RCC 7860 (cell line): ENCODE measurements at places on chromosomes 2 and 18.

- no peak for DNase-seq
Observed at GRCh38 chr2:168671932-168672331, 130.5 kb upstream of the NOSTRIN start.

DNA sequence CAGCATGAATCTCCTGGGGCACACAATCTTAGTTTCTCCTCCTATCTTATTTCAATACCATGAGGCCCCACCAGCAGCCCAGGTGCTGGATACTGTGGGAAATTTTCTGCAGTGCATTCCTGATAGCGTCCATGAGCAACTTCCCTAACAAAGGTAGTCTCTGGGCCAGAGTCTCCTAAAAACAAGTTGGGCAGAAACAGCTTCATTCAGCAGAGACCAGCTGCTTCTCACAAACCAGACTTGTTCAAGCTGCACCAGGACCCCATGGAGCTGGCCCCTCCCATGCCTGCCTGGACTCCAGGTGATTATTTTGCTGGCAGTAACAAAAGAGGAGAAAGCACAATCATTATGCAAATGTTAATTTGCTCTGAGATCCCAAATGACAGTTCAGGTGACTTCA is 31.4 kb downstream of the MYO5B start:
- no peak for DNase-seq

DNA sequence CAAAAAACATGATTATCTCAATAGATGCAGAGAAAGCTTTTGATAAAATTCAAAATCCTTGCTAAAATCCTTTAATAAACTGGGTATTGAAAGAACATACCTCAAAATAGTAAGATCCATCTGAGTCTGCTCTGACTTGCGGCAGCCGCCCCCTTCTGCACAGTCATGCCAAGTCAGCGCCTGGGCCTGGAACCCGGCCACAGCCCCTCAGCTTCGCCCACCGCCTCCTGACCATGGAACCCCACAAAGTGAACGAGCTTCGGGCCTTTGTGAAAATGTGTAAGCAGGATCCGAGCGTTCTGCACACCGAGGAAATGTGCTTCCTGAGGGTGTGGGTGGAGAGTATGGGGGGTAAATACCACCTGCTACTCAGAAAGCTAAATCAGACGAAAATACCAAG is 270.9 kb upstream of the TFPI start:
- DNase-seq, result no peak

- DNase-seq, result no peak
Observed at GRCh38 chr18:5284808-5285207, 10.7 kb downstream of the ZBTB14 start.

GRCh38 chr18:55073116-55073515 is 113.9 kb upstream of the CCDC68 start:
- DNase-seq, result no peak

DNA sequence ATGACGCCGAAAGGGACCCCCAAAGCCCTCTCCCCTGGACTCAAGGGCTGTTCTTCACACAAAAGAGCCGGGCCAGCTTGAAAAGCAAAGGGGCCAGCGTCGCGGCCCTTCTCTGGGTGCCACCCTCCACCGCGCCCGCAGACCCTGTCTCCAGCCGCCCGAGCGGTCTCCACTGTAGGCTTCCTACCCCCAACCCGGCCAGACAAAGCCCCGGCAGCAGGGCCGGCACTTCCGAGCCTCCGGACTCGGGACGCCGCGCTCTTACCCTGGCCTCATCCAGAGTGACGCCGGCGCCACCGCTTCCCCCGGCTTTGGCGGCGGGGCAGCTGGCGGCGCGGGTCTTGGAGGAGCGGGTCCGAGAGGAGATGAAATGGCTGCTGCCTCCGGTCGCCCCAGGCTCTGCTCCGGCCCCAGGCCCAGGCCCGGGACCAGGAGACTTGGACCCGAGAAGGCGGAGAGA is 603 bp downstream of the ATAD2B start:
- no peak for DNase-seq

DNA sequence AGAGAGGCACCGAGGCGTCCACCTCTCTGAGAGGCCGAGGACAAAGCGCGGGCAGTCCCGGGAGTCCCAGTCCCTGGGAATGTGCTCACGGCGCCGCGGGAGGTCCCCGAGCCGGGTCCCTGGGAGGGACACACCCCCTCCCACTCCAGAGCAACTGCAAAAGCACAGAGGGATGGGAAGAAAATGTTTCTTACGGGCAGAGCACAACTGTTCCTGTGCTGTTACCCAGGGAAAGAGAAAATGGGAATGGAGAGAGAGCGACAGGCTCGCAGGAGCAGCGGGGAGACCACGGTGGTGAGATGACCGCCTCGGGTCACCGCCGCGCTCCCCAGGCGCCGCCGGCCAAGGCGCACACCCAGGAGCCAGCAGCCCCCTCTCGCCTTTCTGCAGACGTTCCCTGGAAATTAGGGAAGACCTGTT is 1.2 kb upstream of the BCL11A start:
- DNase-seq, result no peak

DNA sequence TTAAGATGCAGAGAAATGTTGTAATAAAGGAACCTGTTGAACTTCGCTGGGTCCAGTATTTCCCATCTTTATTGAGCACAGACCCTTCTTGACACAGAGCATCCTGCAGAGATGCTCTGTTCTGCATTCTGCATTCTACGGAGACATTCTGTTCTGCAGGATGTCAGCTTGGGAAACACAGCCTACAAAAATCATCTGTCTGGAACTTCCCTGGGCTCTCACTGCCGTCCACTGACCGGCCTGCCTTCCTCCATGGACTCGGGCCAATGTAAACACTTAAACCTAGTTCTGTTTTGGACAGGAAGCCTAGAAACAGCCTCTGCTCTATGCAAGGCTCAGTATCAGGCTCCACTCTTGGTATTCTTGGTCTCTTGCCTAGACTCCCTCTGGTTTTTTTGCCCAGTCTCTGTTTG is 90.0 kb upstream of the PPP1CB start:
- peak; percentile 85 for DNase-seq

GRCh38 chr2:155839436-155839835 is 493.1 kb downstream of the NR4A2 start:
- DNase-seq, result no peak

GRCh38 chr18:73007915-73008308 is 140.1 kb upstream of the NETO1 start:
- no peak for DNase-seq

GRCh38 chr2:189204322-189204941 is 24.9 kb upstream of the COL5A2 start:
- DNase-seq, result peak; percentile 51

DNA sequence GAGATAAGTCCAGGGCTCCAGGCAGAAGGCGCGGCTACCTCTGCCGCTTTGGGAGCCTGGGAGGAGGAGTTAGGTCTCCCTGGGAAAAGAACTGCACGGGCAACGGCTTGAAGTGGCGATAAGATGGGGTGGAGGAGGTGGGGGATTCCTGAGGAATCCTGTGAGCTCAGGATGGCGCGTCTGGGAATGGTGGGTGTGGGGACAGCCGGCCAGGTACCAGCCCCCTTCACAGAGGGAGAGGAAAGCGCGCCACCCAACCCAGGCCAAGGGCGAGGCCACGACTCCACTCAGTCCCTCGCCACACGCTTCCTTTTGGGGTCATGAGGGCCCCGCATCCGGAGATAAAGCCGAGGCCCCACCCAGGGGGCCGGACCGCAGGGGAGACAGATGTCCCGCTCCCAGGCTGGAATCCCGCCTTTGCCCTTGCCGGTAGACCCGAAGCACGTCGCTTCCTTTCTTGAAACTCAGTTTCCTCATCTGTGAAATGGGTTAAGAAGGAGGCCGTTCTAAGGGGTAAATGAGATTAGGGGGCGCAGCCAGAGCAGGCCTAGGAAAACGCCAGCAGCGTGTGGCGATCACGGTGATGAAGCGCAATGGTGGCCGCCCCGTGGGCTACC is 1.7 kb upstream of the CTDSP1 start:
- DNase-seq, result peak; percentile 80

DNA sequence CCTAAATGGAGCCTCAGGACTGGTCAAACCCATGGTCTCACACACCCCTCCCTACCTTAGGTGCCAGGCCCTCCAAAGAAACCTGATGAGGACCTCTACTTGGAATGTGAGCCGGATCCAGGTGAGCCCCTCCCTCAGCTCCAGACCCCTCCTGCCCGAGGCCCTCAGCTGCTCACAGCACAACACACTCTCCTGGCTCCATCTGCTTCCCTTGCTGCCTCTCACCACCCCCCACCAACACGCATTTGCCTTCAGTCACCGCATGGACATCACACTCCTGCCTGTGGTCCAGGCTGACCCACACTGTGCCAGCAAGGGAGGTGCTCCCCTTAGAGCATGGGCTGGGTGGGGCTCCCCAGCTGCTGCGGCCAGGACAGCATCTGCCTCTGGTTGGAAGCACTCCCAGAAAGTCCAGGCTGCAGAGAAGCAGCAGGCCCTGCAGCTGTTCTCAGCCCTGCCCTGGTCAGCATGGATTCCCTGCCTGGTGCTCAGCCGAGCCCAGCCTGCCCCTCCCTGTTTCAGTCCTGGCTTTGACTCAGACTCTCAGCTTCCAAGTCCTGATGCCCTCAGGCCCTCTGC is 15.1 kb downstream of the SH2D6 start:
- DNase-seq, result no peak

- DNase-seq, result no peak
Observed at GRCh38 chr2:101657787-101658186, 39.7 kb upstream of the MAP4K4 start.

- DNase-seq, result peak; percentile 94
Observed at GRCh38 chr2:113218283-113219091, 44.7 kb downstream of the PSD4 start.

DNA sequence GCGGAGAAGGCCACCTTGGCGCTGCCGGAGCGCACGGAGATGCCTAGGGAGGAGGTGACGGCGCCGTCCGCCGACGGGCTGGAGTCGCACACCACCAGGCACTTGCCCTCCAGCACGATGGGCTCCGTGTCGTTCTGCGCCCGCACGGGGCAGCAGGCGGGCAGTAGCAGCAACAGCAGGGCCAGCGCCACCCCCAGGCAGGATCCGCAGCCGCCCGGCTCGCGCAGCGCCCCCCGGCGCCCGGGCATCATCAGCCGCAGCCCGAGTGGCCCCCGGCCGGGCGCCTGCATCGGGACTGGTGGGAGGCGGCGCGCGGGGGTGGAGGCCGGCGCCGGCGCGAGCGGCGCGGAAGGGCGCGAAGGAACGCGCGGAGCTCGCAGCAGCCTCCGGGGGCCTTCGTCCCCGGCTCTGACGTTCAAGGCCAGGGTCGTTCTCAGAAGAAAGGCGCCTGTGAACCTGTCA is 2.2 kb downstream of the CBLN2 start:
- DNase-seq, result no peak

- no peak for DNase-seq
Observed at GRCh38 chr2:200056105-200056504, 100.7 kb downstream of the MAIP1 start.

- DNase-seq, result no peak
Observed at GRCh38 chr2:109218087-109218791, 89.2 kb downstream of the SH3RF3 start.

DNA sequence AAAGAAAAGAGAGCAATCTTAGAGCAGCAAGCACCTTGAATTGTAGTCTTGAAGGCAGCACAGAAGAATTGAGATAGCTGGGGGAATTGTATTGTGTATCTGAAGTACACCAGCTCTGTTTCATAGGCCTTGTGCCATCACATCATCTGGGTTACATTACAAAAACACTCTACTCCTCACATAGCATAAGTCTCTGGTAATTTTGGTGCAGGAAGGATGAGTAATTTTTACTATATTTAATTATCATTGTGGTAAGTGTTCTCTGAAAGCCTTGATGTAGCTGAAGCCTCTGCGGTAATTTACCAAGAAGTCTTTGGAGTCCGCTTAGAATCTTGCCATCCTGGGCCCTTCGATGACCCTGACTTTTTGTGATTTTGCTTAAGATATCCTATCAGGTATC is 291.1 kb downstream of the ARHGAP15 start:
- DNase-seq, result no peak

DNA sequence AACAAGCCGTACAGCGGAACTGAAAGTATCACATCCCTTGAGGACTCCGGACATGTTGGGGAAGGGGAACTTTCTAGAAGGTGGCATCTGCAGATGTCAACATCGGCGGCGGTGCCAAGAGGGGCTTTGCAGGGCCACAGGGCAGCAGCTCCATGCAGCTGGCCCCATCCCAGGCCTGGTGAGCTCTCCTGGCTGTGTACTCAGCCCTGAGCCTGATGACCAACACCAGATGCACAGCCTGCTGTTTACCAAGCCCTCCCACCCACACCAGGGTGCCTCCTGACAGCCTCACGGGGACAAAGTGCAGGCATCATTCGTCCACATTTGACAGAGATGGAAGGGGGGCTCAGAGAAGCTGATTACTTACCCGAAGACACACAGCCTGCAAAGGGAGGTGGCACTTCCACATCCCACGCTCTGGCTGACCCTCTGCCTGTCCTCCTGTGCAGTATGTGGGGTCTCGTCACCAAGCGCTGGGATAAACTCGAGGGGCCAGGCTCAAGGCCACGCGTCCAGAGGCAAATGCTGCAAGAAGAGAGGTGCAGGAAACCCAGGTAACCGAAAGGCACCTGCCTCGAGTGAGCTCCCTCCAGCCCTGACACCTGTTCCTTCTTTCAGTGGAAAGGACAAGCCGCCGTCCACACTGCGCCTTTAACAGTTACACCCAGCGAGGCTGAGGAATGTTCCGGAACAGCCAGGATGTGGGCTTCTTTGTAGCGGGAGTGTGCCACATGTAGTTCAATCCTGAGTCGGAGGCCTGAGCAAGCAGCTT is 69.0 kb upstream of the ASAP2 start:
- no peak for DNase-seq

DNA sequence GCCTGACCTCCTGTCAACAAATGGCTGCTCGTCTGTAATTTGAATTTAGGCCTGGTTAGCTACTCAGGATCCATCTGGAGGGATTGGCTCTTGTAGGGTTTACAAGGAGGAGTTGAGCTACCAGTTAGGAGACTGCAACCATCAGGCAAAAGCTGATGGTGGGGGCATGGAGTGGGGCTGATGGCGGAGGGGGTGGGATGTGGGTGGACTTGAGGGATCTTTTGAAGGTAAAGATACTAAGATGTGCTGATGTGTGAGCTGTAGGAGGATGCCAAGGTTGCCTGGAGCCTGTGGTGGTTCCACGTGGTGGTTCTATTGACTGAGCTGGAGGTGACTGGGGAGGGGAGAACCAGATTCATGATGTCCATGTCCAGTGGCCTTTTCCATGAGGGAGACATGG is 240.7 kb downstream of the LPIN1 start:
- DNase-seq, result no peak

DNA sequence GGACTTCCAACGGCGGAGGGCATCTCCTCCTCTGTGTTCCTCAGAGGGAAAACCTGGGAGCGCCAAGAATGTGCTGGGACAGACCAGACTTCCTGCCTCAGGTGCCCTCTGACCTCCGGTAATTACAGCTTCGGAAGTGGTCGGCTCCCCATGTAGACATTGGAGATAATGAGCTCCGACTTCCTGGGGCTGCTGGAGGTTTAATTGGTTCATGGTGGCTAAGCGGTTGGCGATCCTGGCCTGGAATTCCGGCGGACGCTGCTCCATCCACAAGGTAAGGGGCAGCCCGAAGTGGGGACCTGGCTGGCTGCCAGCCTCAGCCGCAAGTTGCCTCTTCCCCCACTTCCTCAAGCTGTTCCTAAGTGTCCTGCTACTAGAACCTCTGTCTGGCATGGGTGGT is 83.2 kb upstream of the EPC2 start:
- no peak for DNase-seq
